ENCODE measurements at places on chromosomes 7 and 10. TPM values are rescaled to one million over a fixed set of nuclear protein-coding genes. Genes with fewer than 3 reads are reported as not detected.

- DNase-seq: no peak
Measured at GRCh38 chr10:12181065-12181775, 14.5 kb downstream of the NUDT5 start.

DNA sequence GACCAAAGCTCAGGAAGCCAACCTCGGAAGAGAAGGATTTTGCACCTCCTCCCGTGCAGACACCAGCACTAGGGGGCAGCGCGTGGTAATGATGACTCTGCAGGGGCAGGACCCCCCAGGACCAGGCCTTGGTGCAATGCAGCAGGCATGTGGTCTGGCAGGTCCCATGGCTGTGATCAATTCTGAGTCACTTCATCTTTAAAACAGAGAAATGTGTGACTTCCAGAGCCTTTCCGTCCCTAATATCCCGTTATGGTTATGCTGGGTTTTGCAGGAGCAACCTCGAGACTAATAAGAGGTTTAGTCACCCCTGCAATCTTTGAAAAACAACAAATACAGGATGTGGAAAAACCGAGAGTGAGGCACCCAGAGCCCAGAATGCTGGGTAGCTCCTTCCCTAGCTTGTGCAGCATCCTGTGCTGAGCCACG is 30.2 kb upstream of the GJD4 start:
- DNase-seq: peak; percentile 28

DNA sequence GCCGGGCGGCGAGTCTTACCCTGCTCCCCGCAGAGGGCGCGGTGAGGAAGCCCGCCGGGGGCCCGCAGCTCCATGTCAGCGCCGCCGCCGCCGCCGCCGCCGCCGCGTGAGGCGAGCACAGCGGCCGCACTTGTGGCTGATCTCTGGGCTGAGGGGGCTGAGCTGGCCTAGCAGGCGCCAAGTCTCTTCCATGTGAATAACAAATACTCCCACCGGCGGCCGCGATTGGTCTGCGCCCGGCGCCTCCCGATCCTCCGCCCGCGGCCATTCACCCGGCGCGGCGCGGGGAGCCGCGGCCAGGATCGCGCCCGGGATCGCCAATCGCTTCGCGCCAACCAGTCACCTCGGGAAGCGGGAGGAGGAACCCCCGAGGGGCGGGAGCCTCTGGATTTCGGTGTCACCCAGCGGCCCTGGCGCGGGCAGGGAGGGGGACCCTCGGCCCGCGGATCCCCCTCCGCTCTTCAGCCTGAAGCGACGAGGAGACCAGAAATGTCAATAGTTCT is at the start of gene GRM8:
Gene GRM8 (minus strand): TSS at position 164 of the 503 bp plus-strand sequence.
- no peak for DNase-seq

The ZPBP gene
- total RNA-seq: not detected

GRCh38 chr10:93596539-93596938 is 4.5 kb downstream of the RBP4 start:
- DNase-seq: no peak

- DNase-seq: no peak
Measured at GRCh38 chr7:131013716-131014115, 279.7 kb upstream of the KLF14 start.

DNA sequence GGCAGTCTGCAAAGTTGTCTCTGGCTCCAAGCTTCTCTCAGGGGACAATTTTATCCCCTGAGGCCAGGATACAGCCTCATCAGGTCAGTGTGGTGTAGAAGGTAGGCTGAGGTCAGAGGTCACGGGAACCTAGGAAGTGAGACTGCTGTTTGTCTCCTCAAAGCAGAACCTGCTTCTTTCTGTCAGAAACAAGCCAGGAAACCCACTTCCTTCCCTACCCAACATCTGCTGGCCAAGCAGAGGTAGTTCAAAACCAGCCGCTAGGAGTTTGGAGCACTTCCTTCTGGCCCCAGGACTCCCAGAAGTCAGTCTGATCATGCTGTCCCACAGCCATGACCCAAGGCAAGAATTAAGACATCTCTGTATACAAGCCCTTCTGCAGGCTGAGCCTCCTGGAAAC is 12.2 kb downstream of the CLRN3 start:
- DNase-seq: no peak

The DAGLB gene
- total RNA-seq: 9.4 TPM

The IQUB gene
- total RNA-seq: 0.51 TPM

Measured in right atrium auricular region (tissue), 2 donors.